M059J (cell line): ENCODE measurements at places on chromosomes 7 and 10. TPM values are rescaled to one million over a fixed set of nuclear protein-coding genes. Genes with fewer than 3 reads are reported as not detected.
A peak's percentile ranks its signal among the peaks of the same experiment; 100 is the strongest.

DNA sequence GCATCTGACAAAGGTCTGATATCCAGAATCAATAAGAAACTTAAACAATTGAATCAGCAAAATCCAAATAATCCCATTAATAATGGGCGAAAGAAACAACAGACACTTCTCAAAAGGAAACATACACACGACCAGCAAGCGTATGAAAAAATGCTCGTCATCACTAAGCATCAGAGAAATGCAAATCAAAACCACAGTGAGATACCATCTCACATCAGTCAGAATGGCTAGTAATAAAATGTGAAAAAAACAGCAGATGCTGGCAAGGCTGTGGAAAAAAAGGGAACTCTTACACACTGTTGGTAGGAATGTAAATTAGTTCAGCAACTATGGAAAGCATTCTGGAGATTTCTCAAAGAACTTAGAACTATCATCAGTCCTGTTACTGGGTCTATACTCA, 496.7 kb downstream of the SH2D4B start:
- DNase-seq: peak; percentile 10

GRCh38 chr7:51269321-51269720, 47.3 kb downstream of the COBL start:
- no peak for DNase-seq

- DNase-seq: no peak
These were observed 1339.4 kb downstream of the XPNPEP1 start for GRCh38 chr10:108583877-108584276.

DNA sequence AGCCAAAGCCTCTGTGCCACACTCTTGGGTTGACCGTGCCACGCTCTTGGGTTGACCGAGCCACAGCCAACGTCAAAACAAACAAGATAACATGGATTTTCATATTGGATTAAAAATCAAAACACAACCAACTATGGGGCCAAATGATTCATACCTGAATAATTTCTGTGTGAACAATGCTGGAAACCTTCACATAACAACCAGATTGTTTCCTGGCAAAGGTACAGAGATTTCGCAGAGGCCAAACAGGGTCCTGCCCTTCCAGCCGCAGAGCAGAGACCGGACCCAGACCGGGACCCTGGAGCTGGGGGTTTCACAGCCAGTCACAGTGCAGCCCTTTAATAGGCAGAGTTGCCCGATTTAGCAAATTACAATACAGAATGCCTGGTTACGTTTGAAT, 40.5 kb downstream of the ITIH5 start:
- peak; percentile 33 for DNase-seq

DNA sequence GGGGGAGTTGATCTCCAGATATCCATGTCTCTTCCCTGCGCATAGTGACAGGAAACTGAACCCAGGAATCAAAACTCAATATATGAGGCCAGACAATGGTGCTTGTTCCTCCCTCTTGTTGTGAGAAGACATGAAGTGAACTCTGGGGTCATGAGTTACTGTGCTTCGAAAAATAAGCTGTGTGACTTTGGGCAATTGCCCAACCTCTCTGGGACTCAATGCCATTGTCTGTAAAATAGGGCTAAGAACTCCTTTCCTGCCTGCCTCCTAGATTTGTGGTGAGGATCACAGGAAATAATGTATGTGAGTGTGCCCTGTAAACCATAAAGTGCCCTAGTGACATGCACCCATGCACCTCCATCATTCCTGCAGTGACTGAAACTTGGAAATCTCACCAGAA, 48.4 kb downstream of the SYPL1 start:
- no peak for DNase-seq

DNA sequence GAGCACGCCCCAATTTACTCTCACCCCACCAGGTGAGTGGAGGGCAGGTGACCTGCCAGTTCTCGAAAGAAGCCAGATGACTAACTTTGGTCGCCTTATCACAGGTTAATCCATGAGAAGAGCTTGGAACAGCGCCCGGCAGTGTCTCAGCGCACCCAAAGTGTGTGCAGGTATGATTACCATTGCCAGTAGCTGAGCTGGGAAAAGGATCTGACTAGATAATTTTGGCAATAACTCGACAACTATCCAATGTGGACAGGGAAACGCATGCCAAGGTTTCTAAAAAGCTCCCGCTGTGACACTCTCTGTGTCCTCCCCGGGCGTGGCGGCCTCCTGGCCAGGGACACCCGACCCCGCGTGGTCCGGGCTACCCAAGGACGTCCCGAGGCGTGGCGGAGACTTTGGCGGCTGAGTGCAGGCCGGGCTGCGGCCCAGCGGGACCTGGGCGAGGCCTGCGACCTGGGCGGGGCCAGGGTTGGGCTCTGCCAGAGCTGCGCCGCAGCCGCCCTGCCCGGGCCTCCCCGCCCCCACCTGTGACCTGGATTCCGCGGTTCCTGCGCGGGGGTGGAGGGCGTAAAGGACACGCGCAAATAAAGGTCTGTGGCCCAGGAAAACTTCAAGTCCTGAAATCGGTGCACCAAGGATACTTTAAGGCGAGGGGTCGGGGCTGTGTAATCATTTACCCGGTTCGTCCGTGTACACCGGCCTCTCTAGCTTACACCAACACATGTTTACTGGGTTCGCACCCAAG, 13.7 kb upstream of the WAPL start:
- no peak for DNase-seq

- no peak for DNase-seq
These were observed 14.9 kb upstream of the GIMAP8 start for GRCh38 chr7:150435390-150436073.

- DNase-seq: peak; percentile 47
These were observed 36.7 kb upstream of the MNX1 start for GRCh38 chr7:157047148-157047547.

- DNase-seq: no peak
These were observed 200.5 kb upstream of the HPS1 start for GRCh38 chr10:98646998-98647917.

- DNase-seq: peak; percentile 94
These were observed 20.0 kb downstream of the LRRD1 start for GRCh38 chr7:92158660-92159575.

DNA sequence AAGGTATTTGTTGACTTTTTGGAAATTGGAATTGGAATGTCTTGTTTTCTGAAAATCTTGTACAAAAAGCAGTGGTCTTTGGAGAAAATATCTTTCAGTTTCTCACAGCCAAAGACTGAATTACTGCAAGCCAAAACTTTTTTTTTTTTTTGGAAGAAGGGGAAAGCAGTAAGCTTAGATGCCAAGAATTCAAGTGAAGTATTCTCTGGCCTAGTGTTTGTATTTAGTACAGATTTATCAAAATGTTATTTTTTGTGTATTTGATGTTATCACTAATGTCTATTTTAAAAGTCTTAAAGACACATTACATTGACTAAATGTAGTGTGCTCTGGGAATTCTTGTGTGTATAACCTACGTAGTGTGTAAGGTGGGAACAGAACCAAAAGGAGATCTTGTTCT, 6.2 kb downstream of the TET1 start:
- DNase-seq: no peak

DNA sequence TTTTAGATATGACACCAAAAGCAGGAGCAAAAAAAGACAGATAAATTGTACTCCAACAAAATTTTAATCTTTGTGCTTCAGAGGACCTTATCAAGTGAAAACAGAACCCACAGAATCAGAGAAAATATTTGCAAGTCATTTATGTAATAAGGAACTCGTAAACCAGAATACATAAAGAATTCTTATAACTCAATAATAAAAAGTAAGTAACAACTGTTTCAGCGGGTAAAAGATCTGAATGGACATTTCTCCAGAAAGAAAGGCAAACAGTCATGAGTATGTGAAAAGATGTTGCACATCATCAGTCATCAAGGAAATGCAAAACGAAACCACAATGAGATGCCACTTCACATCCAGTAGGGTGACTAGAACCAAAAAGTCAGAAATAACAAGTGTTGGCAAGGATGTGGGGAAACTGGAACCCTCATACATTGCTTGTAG, 167.7 kb upstream of the KCTD7 start:
- DNase-seq: no peak

DNA sequence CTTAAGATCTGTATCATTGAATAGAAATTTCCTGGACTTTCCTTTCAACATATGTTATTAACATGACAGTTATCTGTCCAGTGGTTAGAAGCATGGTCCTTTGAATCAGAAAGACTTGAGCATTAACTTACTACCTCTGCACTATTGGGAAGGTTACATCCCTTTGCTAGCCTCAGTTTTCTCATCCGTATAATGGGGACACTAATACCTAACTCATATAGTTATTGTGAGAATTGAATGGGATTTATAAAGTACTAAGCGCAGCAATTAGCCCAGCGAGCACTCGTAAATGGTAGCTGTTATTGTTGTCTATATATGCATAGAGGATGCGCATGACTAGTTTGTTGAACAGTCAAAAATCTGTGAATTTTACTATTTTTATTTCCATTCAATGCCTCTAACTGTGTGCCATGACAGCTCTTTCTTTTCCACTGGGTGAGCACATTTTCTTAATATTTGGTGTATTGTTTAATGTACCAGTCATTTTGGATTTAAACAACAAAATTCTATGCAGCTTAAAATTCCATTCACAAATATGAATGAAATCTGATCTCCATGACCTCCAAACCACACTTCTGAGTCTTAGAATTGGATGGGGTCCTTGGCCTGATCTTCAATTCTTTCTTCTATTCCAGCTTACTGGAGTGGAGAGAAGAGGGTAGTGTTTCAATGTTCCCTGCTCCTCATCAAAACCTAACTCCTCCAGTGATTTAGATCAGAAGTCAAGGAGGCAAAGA, 65.0 kb downstream of the CACNB2 start:
- no peak for DNase-seq

DNA sequence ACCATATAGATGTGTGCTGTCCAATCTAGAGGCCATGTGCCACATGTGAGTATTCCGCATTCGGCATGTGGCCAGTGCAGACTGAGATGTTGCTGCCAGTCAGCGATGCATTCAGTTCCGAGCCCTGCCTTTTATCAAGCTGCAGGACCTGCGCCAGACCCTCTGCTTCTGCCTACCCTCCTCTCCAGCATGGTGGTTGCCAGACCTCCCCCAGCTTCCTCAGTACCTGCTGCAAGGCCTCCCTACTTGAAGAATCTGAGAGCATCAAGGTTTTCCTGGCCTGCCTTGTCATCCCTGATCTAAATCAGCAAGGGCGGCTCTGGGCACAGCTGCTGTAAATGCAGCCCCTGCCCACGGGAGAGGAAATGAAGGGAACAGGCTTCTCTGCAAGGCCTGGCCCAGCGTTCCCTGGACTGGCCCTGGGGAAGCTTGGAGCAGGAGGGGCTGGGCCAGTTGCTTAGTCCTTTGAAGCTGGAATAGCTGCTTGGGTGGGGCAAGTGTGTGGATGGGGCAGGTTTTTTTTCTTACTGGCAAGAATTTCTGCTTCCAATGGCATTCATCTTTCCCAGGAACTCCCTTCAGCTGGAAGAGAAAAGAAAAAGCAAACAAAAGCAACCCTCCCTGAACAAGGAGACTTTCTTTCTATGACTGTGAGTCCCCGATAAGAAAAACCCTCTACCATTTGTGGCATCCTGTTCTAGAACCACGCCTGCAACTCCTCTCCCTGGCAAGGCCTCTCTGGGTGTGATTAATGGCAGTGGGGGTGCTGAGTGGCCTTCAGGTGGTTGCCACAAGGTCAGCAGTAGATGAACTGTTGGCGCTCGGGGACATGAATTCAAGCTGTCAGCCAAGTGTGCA, 93.0 kb downstream of the NHLRC2 start:
- DNase-seq: peak; percentile 62

Gene CALML5
- total RNA-seq: not detected in 2 replicates

Gene SFMBT2
- total RNA-seq: 2.0 and 4.6 TPM in 2 replicates

Gene SLC39A12
- not detected in 2 replicates for total RNA-seq

Gene OLAH
- 0.52 TPM in 1 of 2 replicates, not detected in the other for total RNA-seq

Gene CYP3A7
- not detected in 2 replicates for total RNA-seq

Gene NFE2L3
- total RNA-seq: 38.2 and 51.3 TPM in 2 replicates

Gene PNLIPRP3
- total RNA-seq: not detected in 2 replicates

Gene SPDYE8
- total RNA-seq: not detected in 2 replicates

Gene ADAP1
- total RNA-seq: 0.37 and 0.84 TPM in 2 replicates

Gene ADCY1
- 2.5 and 4.0 TPM in 2 replicates for total RNA-seq

Gene CYP26C1
- total RNA-seq: not detected in 2 replicates

Gene MUC3A
- total RNA-seq: not detected in 2 replicates

Gene CD36
- 2.0 and 9.4 TPM in 2 replicates for total RNA-seq

Gene FXYD4
- total RNA-seq: not detected in 2 replicates

Gene CH25H
- total RNA-seq: 3.2 and 5.1 TPM in 2 replicates
